ENCODE measurements at places on chromosomes 11 and 22.

DNA sequence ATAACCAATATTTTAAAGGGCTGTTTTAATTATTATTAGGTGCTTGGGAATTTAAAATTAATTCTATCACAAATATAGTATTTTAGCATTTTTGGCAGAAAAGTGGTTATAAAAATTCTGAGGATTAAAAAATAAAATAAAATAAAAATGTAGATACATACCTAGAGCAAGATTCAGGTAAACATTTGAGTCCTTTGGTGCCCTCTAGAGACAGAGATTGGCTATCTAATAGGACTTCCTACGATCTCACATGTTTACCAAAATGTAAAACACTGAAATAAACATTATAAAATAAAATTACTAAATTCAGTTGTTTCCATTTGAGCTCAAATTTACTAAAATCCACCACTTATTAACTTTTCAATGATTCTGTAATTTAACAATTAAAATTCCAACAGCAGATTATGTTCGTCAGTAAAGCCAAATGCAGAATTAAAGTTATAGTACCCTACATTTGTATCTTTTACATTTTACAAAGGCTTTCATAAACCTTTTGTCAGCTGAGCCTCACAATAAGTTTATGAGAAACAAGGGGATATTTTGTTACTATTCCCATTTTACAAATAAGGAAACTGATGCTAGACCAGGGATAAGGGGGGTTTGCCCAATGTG lies 27.7 kb downstream of the SLC36A4 start:
- DNase-seq, result no peak

DNA sequence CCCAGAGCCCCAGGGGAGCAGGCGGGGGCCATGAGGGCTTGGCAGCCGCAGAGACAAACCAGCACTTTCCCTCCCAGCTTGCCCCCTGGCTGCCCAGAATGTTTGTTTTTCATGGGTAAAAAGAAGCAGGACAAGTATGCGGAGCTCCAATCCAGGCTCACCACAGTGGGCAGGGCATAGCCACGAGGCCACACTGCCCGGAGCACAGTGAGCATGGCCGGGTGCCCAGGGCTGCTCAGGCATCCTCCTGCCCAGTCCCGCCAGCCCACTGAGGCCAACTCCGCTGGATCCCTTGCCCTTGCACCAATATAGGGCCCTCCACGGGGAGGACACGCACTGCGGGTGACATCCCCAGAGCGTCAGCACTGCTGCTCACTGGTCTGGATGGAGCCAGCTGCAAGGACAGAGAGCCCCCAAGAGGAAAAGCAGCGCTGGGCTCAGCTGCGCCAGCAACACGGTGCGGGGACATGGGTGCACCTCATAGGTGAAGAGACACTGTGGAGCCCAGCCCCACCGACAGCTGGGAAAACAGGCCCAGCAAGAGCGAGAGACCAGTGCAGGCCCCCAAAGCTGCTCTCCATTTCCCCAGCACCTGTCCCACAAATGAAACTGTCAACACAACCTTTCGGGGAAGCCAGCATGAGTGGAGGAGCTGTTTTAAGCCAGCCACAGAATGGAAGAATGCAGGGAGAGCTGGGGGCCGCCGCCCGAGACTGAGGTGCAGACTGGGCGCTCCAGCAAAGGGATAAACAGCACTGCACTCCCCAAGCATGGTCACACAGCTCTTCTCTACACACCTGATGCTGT lies 24.8 kb downstream of the ARVCF start:
- DNase-seq, result no peak

- DNase-seq, result no peak
Observed at GRCh38 chr11:128664317-128664716, 29.6 kb upstream of the FLI1 start.

- no peak for DNase-seq
Observed at GRCh38 chr11:5596607-5597201, at the start of gene TRIM6. Gene TRIM6 (plus strand): TSS chr11:5596637. CDS start chr11:5596898, 261 bp downstream.

DNA sequence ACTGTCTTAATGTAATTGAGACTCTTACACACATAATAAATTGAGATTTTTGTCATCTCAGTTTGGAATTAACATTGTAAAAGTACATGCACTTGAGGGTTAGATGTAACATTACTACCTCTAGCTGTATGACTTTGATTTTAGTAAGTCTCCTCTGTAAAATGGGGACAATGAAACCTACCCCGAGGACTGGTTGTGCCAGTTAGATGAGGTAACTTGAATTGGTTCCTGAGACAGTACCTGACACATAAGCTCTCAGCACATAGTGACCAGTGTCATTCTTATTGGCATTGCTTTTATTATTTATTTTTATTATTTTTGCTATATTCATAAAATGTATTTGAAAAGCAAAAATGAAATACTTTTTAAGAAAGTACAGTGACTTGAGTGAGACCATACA lies 114.8 kb downstream of the TEAD1 start:
- no peak for DNase-seq

DNA sequence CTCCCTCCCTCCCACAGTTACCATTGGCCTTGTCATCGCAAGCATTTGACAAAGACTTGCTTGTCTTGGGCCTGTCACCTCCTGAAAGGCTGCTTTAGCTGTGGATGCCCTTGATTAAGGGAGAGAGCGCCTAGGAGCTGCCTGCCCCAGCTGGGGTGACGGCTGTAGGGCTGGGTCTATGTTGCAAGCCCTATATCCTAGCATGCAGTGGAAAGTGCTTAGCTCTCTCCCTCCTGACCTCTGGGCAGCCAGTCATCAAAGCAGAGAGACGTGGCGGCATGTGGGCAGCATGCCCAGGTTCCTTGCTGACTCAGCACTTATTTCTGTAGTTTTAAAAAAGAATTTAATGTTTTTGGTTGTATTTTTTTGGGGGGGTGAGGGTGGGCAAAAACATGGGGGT lies 75.9 kb downstream of the BARX2 start:
- no peak for DNase-seq

DNA sequence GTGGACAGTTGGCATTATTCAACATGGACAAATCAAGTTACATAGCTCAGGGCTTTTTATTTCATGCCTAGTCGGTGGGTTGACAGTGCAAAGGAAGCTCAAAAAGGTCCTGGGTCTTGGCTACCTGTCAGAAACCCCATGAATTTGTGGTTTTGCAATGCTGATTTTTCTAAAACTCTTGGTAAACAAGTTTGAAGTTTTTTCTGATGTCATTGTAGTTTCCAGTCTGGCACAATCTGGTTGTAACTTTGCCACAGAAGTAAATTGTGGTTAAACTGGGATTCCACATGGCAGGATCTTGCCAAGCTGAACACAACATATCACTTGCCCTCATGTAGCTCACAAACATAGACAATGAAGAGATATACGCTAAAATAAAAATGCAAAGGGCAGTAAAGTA lies 100.8 kb downstream of the EHF start:
- DNase-seq, result no peak

DNA sequence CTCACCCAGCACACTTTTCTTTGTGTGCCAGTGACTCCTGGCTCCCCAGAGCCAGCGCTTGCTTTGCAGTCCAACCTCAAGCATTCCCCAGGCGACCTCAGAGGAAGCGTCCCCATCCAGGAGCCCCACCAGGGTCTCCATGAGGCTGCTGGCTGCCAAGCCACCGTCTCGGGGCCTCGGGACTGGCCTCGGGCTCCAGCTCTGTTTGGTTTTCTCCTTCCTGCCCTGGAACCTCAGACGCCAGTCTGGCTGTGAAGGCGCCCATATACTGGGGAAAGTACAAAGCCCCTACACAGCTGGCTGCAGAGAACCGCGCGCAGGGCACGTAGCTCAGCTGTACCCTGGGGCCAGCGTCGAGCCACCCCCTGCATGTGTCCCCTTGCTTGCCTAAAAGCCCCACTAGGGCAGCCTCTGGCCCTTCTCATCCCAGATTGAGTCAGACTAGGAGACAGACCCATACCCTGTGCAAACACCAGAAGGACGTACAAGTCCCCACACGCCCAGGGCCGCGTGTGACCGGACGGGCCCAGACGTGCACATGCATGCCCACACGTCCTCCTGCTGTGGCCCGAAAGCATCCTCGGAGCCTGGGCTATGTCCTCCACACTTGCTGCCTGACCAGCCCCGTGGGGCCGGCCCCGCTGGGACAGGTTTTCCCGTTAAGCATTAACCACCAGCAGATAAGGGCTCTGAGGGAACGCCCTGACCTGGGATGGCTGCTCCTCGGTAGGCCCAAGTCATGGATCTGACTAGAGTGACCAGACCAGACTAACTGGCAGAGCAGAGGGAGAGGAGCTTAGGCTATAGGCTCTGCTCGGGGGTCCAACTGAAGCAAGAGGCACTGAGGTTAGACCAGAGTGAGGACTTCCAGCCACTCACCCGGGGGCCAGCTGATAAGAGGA lies 4.2 kb upstream of the SYT8 start:
- no peak for DNase-seq

GRCh38 chr22:32957200-32957803 lies 100.9 kb downstream of the SYN3 start:
- DNase-seq, result no peak

- DNase-seq, result no peak
Observed at GRCh38 chr11:94740083-94741021, 27.8 kb upstream of the AMOTL1 start.

GRCh38 chr11:11620173-11620920 lies 1.5 kb downstream of the GALNT18 start:
- no peak for DNase-seq

DNA sequence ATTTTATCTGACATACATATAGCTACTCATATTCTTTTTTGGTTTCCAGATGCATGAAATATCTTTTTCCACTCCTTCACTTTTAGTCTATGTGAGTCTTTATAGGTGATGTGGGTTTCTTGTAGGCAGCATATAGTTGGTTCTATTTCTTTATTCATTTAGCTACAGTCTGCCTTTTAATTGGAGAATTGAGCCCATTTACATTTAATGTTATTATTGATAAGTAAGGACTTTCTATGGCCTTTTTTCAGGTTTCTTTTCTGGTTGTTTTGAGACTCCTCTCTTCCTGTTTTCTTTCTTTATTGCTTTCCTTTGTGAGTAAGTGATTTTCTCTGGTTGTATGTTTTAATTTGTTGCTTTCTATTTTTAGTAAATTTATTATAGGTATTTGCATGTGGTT lies 27.2 kb downstream of the CNTF start:
- no peak for DNase-seq

GRCh38 chr11:64597671-64598101 lies 6.7 kb downstream of the SLC22A12 start:
- DNase-seq, result no peak

DNA sequence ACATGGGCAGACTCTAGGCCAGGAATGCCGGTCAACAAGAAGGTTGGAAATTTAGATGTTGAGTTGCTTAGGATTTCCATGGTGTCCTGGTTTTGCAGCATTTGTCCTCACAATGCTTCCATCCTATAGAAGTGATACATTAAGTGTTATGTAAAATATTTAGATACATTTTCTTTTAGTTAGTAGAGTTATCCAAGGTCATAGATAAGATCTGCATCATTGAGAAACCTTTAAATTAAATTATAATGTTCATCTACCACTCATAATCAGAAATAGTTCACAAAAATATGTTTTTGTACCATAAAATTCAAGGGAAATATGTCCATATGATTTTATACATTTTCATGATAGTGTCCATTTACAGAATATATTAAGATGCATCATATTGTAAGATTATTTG lies at the start of gene OR51F1:
TSS of gene OR51F1 (minus strand) at position 101 of the 400 bp plus-strand sequence. CDS start at position 101, 0 bp downstream.
- no peak for DNase-seq

- no peak for DNase-seq
Observed at GRCh38 chr11:65787649-65788622, 1.1 kb downstream of the OVOL1 start.

- no peak for DNase-seq
Observed at GRCh38 chr11:76067099-76067498, 139.2 kb downstream of the WNT11 start.

DNA sequence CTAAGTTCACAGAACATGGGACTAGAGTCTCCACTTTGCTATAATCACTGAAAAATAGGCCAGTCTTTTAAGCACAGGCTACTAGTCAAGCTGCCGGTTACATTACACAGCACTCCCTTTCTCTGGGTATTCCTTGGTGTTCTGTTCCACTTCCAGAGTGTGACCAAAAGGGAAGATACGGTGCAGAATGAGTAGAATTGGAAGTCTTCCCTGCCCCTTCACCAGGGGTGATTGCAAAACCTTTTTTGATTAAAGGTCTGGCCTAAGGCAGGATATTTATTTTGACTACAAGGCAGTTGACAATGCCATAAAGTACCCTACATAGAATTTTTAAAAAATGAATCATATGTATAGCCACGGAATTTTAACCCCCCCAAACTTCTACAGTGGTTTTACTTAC lies 59.6 kb upstream of the ADORA2A start:
- DNase-seq, result no peak
